ENCODE measurements at places on chromosomes 11 and 22. TPM values are rescaled to one million over a fixed set of nuclear protein-coding genes. Genes with fewer than 3 reads are reported as not detected.

The MS4A15 gene
- not detected for total RNA-seq

- H3K4me1 ChIP-seq = no peaks in the 10 kb centered on the region
- H3K4me3 ChIP-seq = no peak overlapping the region
- H3K36me3 ChIP-seq = no peaks in the 10 kb centered on the region
- no peak overlapping the region for H3K27ac ChIP-seq
These were observed 853.5 kb downstream of the METTL15 start for GRCh38 chr11:28961726-28962125.

- H3K4me1 ChIP-seq = no peaks in the 10 kb centered on the region
- no peaks in the 10 kb centered on the region for H3K27me3 ChIP-seq
- no peaks in the 10 kb centered on the region for H3K36me3 ChIP-seq
- DNase-seq = no peak
These were observed 132.6 kb upstream of the PGR start for GRCh38 chr11:101262258-101262657.

- H3K27me3 ChIP-seq = no peaks in the 10 kb centered on the region
- H3K4me1 ChIP-seq = peaks cover 2% of the 10 kb centered on the region
- no peak overlapping the region for H3K27ac ChIP-seq
- H3K4me3 ChIP-seq = no peak overlapping the region
These were observed 41.7 kb upstream of the NUP160 start for GRCh38 chr11:47889714-47890441.

The SLC22A8 gene
- not detected for total RNA-seq

GRCh38 chr22:41230401-41230785, 10.3 kb downstream of the CHADL start:
- no peaks in the 10 kb centered on the region for H3K4me1 ChIP-seq
- DNase-seq = no peak
- no peak overlapping the region for H3K4me3 ChIP-seq
- no peak overlapping the region for H3K27ac ChIP-seq

- no peak overlapping the region for H3K4me3 ChIP-seq
- no peak for DNase-seq
- peaks cover 6% of the 10 kb centered on the region for H3K27me3 ChIP-seq
- H3K36me3 ChIP-seq = no peaks in the 10 kb centered on the region
- H3K4me1 ChIP-seq = peaks cover 6% of the 10 kb centered on the region
These were observed 65.0 kb downstream of the BUD13 start for GRCh38 chr11:116707746-116708145.

The ELMOD1 gene
- total RNA-seq = 1.1 TPM

- H3K4me1 ChIP-seq = no peaks in the 10 kb centered on the region
- no peaks in the 10 kb centered on the region for H3K36me3 ChIP-seq
- no peak overlapping the region for H3K4me3 ChIP-seq
- no peak overlapping the region for H3K27ac ChIP-seq
- H3K27me3 ChIP-seq = peaks cover 8% of the 10 kb centered on the region
These were observed 122.3 kb downstream of the CHST1 start for GRCh38 chr11:45543081-45543480.

DNA sequence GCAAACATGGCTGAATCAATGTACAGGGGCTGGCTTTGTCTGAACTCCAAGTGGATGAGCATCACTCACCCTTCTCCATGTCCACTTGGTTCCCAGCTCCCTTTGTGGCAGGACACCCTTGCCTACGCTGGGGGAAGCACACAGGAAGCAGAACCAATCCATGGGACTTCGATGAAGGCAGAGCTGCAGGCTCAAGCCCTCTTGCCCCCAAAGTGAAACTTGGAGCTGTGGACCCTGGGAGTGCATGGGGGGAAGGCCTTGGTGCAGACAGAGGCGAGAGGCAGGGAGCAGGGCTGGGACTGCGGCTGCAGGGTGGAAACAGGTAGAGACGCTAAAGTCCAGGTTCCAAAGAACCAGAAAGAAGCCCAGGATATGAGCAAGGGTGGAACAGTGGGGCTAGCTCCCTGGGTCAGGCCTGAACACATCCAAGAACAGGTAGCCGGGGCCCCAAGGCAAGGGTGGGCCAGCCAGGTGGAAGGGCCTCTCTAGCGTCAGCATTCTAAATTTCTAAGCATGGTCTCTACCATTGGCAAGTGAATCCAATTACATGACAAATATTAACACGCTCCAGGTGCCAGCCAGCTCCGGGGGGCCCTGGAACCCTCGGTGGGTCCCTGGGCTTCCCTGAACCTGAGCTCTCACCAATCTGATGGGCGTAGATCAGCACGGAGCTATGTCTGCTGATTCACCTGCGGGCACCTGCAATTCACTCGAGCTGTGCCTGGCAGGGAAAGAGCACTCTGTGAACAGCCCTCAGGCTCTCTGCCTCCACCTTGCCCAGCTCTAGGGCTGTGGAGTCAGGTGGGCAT, 532.8 kb downstream of the BRD1 start:
- H3K4me3 ChIP-seq = no peak overlapping the region
- no peaks in the 10 kb centered on the region for H3K27me3 ChIP-seq
- no peaks in the 10 kb centered on the region for H3K4me1 ChIP-seq
- DNase-seq = no peak

- no peaks in the 10 kb centered on the region for H3K36me3 ChIP-seq
- H3K4me3 ChIP-seq = no peak overlapping the region
- DNase-seq = peak; percentile 67
- peaks cover 19% of the 10 kb centered on the region for H3K4me1 ChIP-seq
- no peak overlapping the region for H3K27ac ChIP-seq
These were observed 37.3 kb downstream of the C11orf96 start for GRCh38 chr11:43979571-43980219.

GRCh38 chr11:14687456-14687855, 43.9 kb downstream of the PDE3B start:
- H3K27me3 ChIP-seq = no peaks in the 10 kb centered on the region
- H3K4me3 ChIP-seq = no peak overlapping the region
- no peaks in the 10 kb centered on the region for H3K4me1 ChIP-seq
- DNase-seq = no peak

The MUC5AC gene
- total RNA-seq = 0.77 TPM

The TRIM21 gene
- total RNA-seq = 15.2 TPM

The TSKU gene
- 12.6 TPM for total RNA-seq

DNA sequence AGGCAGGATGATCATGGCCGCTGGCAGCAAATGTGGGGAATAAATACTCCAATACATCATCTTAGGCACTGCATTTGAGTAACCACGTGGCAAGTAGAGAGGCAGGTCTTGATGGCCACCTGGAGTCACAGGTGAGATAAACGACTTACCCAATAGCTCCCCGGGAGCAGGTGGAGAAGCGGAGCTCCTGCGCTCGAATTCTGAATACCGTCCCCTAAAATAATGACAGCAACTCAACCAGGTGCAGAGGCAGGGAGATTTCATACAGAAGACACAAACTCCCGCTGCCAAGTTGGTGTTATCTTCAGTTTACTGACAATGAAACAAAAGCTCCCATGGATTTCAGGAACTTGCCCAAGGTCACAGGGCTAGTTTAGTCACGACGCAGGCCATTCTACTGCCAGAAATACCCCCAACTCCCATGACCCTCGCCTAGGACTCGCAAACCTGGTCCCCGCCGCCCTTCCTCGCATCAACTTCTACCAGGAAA, 437 bp downstream of the SLC43A3 start:
- H3K27me3 ChIP-seq = no peaks in the 10 kb centered on the region
- H3K4me1 ChIP-seq = peaks cover 7% of the 10 kb centered on the region
- H3K27ac ChIP-seq = peak overlapping the region; percentile 96
- peaks cover 6% of the 10 kb centered on the region for H3K36me3 ChIP-seq
- DNase-seq = peak; percentile 41
- peak overlapping the region; percentile 59 for H3K4me3 ChIP-seq

The MAPK8IP1 gene
- 15.4 TPM for total RNA-seq

DNA sequence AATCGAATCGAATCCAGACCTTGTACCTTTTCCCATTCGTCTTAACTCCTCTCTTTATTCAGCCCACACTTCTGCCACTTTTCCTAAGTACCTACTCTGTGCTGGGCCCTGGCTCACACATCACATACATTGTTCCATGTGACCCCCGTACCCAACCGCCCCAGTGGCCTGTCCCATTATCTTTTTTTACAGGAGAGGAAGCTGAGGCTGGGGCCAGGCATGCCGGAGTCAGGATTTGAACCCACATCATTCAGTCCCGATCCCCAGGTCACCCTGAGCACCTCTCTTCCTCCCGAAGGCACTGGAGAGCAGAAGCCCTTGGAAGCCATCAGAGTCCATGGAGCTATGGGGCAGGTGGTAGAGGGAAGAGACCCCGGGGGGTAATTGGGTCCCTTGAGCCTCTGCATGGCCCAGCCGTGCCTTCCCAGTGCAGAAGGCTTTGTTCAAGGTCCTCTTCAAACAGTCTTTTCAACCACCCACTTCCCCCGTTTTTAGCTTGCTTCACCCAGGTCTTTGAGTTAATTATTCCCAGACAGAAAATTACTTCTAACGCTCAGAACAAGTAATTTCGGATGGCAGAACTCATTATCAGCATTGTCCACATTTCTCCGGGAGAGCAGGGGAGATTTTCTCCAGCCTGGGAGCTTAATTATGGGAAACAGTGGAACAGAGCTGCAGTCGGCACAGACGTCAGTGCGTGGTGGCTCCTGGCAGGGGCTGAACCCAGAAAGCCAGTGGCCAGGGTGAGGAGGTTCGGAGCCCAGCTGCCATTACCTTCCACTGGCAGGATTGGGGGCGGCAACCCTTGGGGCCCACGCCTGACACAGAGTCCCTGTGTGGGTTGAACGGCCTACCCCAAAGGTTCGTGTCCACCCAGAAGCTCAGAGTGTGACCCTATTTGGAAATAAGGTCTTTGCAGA, 82.4 kb upstream of the RTL6 start:
- H3K36me3 ChIP-seq = no peaks in the 10 kb centered on the region
- H3K27me3 ChIP-seq = no peaks in the 10 kb centered on the region
- DNase-seq = no peak
- peaks cover 3% of the 10 kb centered on the region for H3K4me1 ChIP-seq
- no peak overlapping the region for H3K4me3 ChIP-seq

GRCh38 chr22:27480487-27480886, 321.1 kb downstream of the MN1 start:
- no peaks in the 10 kb centered on the region for H3K27me3 ChIP-seq
- peak; percentile 78 for DNase-seq
- no peaks in the 10 kb centered on the region for H3K36me3 ChIP-seq
- no peak overlapping the region for H3K27ac ChIP-seq

DNA sequence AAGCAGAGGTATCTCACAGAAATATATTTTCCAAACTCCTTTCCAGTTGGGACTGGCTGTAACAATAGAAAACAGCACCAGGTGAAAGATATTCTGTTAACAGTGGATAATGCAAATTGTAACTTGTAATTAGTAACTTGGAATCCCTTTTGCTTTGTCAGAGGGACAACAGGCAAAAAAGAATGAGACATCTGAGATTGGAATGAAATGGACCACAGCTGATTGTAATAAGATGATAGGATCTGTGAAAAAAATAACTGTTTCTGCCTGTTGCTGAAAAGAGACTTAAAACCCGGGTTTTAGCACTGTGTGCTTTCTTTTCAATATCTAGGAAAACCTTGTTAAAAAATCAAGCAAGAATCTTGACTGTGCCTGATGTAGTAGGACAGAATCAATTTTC, 655.7 kb downstream of the METTL15 start:
- H3K27ac ChIP-seq = no peak overlapping the region
- DNase-seq = no peak
- H3K36me3 ChIP-seq = no peaks in the 10 kb centered on the region
- H3K4me3 ChIP-seq = no peak overlapping the region

The P2RY6 gene
- 3.1 TPM for total RNA-seq

GRCh38 chr11:110866081-110866480, 153.8 kb upstream of the ARHGAP20 start:
- H3K27me3 ChIP-seq = no peaks in the 10 kb centered on the region
- H3K4me1 ChIP-seq = no peaks in the 10 kb centered on the region
- DNase-seq = no peak
- no peak overlapping the region for H3K4me3 ChIP-seq
- H3K36me3 ChIP-seq = no peaks in the 10 kb centered on the region

DNA sequence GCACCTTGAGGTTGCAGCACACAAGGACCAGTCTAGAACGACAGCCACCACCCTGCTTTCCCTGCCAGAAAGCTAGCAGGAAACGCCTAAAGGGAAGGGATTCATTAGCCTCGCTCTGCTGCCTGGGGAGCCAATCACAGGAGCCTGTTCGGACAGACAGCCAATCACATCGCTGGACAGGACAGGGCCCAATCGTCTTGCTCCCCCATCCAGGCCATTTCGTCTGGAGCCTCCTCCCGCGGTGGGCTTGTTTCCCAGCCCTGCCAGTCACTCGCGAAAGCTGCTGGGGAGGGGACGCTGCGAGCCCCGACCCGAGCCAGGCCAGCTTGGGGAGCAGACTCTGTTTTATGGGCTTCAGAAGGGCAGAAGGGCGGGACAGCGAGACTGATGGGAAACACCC, 79.8 kb upstream of the NCAM1 start:
- peak; percentile 89 for DNase-seq
- no peak overlapping the region for H3K4me3 ChIP-seq
- no peaks in the 10 kb centered on the region for H3K27me3 ChIP-seq
- H3K4me1 ChIP-seq = peaks cover 2% of the 10 kb centered on the region
- peak overlapping the region; percentile 71 for H3K27ac ChIP-seq

- no peaks in the 10 kb centered on the region for H3K27me3 ChIP-seq
- H3K36me3 ChIP-seq = no peaks in the 10 kb centered on the region
- DNase-seq = no peak
- H3K4me1 ChIP-seq = peaks cover 4% of the 10 kb centered on the region
- no peak overlapping the region for H3K4me3 ChIP-seq
These were observed 43.6 kb upstream of the HORMAD2 start for GRCh38 chr22:30036656-30037055.

GRCh38 chr22:45465633-45466032, 37.0 kb upstream of the FBLN1 start:
- no peak overlapping the region for H3K4me3 ChIP-seq
- no peaks in the 10 kb centered on the region for H3K27me3 ChIP-seq
- no peaks in the 10 kb centered on the region for H3K4me1 ChIP-seq
- H3K36me3 ChIP-seq = no peaks in the 10 kb centered on the region
- DNase-seq = no peak

The SEC14L6 gene
- total RNA-seq = 3.4 TPM

DNA sequence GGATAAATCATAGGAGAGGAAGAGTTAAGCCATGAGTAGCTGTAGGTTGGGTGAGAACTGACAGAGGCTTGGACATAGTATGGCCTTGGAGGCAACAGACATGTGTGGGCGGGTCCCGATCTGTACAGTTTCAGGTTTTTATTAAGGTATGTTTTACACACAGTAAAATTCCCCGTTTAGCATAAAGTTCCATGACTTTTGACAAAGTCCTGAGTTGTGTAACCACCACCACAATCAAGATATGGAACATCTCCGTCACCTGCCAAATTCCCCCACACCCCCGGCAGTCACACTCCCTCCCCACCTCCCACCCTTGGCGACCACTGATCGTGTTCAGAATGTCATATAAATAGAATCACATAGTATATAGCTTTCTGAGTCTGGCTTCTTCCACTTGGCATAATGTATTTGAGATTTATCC, 68.1 kb downstream of the GRIK4 start:
- H3K27me3 ChIP-seq = no peaks in the 10 kb centered on the region
- H3K4me1 ChIP-seq = peaks cover 6% of the 10 kb centered on the region
- no peak for DNase-seq
- no peak overlapping the region for H3K4me3 ChIP-seq
- H3K27ac ChIP-seq = no peak overlapping the region

The ISX gene
- not detected for total RNA-seq
